NCI-H460 (cell line): ENCODE measurements at places on chromosomes 2 and 18.

DNA sequence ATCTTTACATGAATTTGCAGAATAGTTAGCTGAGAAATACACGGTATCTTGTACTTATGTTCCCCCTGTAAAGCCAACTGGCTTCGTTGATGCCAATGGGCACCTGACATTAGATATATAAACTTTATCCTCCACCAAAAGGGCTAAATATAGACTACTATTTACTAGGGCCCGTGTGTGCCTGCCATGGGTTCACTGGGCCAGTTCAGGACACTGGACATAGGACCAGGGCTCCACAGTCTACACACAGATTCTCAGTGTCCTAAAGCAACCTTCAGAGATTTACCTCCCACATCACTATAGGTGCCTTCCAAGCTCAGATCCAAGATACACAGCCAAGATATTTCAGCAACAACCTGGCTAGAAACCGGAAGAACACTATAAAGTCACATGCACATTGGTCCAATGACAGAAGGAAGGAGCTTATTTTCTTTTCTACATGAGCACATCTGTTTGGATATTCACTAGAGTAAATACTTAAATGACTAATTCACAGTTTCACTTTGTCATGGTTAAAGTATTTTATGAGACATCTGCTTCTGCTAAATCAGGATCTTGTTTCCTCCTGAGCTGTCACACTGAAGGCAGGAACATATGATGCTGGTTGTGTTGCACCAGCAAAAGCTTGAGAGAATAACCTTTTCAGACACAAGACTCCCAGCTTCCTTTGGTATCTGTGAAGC, 95.1 kb downstream of the MYO5B start:
- DNase-seq, result no peak

DNA sequence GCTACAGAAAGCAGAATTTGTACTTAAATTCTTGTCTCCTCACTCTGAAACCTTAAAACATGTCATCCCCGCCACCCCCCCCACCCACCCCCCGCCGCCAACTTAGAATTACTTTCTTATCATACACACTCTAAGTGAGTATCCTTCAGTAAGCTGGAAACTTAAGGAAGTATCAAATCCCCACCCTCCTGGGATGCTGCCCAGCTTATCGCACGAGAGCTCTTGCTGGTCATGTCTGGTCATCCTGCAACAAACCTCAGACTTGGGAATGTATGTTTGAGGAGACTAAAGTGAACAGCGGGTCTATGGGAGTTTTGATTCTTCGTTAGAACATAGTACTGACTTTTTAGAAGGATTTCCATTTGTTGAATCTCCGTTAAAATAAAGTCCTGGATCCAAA, 203.3 kb downstream of the PTGR3 start:
- no peak for DNase-seq

DNA sequence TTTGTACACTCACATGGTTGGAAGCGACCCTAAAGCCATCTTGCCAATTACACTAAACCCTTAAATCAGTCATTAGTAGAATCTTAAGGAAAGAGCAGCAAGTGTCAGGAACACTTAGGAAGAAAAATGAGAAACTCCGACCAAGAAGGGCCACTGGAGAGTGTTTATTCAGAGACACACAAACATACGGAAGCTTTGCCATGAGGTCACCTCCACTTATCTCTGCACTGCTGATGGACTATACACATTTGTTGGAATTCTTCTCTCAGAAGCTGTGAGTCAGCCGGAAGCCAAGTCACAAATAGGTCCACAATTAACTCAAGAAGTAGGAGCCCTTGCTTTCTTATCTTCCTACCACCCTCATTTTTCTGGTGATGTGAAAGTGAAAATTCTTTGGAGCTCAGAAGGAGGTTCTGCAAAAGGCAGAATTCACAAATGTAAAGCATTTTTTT, 21.6 kb downstream of the BMP10 start:
- no peak for DNase-seq

- DNase-seq, result no peak
Observed at GRCh38 chr2:237407700-237408099, 6.3 kb downstream of the COL6A3 start.

DNA sequence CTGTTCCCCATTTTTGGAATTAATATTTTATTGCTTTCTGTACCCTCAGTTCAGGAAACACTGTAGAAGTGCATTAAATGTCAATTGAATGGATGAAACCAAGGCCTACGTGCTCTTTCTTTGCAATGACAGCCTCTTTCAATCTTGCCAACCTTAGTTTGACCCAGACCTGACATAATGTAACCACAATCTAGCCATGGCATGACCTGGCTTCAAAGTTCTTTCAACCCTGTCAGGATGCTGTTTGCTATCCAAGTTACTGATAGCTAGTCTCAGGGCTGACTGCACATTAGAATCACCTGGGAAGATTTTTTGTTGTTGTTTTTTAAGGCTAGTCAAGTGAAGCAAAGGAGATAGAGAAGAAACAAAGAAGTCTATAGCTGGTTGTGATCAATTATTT, 190.9 kb upstream of the PKDCC start:
- DNase-seq, result no peak

DNA sequence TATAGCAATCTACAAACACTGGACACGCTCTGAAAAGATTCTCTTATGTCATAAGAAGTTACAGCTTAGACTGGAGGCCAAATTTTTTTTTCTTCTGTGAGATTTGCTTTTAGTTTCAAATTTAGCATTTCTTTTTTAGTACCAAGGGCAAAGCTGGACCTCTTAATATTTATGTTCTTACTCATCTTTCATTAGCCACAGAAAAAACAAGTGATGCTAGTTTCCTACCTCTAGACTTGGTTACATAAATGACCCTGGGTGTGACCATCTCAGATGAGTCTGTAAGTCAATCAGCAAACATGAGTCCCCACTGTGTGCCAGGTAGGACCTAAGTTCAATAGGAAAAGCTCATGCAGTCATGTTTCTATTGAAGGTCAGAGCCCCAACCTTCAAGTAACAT, 94.4 kb downstream of the MEP1B start:
- DNase-seq, result no peak

DNA sequence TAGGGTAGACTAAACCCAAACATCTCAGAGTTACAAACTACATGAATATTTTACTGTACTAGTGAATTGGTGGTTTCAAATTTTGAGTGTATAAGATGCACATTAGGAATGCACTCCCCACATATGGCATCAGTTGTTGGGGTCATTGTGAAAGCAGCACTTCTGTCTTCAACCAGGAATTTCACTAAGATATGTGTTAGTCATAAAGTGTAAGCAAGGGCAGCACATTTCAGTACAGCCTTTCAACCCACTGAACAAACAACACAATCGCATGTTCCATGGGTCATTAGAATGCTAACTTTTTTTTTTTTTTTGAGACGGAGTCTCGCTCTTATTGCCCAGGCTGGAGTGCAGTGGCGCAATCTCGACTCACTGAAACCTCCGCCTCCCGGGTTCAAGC, 164.1 kb upstream of the MAP2 start:
- DNase-seq, result no peak

DNA sequence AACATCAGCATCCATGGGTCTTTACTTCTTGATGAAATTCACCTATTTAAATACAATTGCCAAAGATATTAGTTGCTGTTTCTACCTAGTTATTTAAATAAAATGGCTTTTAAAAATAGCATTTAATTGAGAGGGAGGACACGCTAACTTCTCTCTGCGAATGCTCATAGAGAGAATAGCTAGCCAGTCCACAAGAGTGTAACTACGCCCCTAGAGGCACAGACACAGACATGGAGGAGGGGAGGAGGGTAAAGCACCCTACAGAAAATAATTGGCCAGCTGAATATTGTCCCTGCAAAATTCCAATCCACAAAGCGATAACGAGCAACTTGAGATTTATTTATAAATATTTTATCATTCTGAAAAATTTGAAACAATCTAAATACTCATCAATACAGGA, 97.0 kb upstream of the PAPOLG start:
- DNase-seq, result no peak

GRCh38 chr2:132465917-132466316, 49.3 kb downstream of the GPR39 start:
- DNase-seq, result no peak

DNA sequence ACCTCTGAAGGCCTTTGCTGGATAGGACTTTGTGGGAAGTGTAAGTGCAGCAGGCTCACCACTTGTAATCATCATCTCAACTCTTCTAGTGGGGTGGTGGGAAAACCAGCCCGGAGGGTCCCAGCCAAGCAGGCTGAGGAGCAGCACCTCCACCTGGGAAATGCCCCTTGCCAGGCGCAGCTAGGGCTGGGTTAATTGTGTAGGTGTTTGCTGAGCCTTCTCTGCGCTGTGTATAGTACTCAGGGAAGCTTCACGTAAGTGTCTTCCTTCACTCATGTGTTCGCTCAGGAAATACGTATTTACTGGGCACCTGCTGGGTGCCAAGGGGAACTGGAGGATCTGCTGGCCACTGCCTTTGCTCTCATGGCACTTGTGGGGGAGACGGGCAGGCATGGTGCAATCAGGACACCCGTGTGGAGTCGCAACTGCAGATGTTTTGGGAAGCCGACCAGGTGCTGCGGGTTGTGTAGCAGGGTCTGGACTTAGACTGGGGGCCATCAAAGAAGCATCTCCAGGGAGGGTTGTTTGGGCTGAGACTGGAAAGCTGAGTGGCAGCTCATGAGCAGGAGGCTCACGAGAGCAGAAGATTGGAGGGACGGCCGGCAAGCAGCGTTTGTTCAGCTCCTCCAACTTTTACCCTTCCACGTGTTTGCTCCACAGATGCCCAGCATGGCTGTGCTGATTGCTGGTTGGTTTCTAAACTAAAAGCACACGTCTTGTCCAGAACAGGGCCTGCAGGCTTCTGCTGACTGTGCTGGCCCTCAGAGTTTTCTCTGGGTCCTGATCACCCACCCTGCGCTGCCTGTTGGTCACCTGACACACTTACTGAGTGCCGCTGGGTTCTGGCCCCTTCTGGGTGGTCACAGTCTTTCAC, 164.6 kb downstream of the LDLRAD4 start:
- DNase-seq, result no peak

DNA sequence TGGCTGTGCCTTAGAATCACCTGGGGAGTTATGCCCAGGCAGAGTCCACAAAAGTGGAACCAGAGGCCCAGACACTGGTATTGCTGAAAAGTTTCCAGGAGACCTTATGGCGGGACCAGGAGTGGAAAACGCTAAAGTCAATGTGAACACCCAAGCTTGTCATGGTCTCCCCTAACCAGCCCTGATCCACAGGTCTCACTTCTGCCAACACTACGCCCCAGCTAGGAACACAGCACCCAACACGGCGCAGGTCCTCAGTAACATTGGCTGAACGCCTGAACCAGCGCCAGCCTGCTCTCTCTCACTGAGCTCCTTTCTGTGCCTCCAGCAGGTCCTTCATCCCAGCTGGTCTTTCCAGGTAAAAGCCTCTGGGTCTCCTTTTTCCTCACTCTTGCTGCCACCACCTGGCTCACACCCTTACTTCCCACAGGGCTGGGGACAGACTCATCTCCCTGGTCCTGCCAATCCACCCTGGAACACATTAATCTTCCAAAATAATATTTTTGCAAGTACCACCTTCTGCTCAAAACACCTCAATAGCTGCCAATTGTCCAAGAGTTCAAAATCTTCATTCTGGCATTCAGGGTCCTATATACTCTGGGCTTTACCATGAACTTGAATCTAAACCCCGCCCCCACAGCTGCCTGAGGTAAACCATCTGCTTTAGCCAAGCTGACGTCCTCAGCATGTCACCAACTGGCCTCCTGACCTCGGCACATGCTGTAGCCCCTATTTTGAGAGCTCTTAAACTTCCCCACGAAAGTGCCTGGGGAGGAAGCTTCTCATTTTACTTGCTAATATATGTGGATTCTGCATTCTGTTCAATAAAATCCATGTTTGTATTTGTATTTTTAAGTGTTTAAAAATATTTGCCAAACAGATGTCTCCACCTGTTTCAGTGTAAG, 34.6 kb downstream of the ADCY3 start:
- DNase-seq, result no peak

DNA sequence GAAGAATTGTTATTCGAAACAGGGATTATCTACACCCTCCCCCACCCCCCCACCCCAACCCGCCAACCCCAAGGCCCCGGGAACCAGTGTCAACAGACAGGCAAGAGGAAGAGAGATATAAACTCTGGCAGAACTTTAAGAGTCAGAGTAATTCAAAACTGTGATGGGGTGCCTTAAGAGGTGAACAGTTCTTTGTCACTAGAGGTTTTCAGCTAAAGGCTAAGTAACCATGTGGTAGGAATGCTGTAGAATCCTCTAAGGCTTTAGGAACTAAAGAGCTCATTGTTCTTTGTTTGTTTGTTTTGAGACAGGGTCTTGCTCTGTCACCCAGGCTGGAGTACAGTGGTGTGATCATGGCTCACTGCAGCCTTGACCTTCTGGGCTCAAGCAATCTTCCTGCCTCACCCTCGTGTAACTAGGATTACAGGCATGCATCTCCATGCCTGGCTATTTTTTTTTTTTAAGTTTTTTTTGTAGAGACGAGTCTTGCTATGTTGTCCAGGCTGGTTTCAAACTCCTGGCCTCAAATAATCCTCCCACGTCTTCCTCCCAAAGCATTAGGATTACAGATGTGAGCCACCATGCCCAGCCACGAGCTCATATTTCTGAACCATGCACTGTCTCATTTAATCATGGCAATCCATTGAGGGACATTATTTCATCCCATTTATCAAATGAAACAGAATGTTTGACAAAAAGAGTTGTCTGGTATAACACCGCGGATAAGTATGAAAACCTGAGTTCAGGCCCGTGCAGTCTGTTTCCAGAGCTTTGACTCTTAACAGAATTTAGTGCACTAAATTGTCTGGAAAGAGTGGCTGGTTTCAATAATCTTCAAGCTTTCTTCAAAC, 20.8 kb upstream of the TMEM17 start:
- no peak for DNase-seq

DNA sequence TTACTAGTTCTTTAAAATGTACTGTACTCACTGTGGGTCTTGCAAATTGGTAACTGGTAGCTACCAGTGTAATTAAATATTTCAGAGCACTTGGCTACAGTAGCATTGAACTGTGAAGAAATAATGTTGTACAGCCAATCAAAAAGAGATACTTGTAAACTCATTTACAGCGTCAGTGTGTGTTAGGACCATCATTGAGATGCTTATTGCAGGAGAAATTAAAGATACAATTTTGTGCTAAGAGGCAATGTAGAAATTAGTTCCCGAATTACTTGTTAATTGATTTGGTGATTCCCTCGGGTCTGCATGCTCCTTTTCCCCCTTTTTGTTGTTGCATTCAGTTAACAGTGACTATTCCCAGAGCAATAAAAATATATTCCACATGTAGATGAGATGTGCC, 330.5 kb downstream of the AGAP1 start:
- no peak for DNase-seq

- no peak for DNase-seq
Observed at GRCh38 chr2:8584174-8585066, 97.4 kb upstream of the ID2 start.

GRCh38 chr2:235857598-235857997, 310.6 kb downstream of the GBX2 start:
- DNase-seq, result no peak
